ENCODE measurements at places on chromosomes 12 and 14.

GRCh38 chr12:128606051-128606450 lies 217.7 kb downstream of the SLC15A4 start:
- no peak for DNase-seq

DNA sequence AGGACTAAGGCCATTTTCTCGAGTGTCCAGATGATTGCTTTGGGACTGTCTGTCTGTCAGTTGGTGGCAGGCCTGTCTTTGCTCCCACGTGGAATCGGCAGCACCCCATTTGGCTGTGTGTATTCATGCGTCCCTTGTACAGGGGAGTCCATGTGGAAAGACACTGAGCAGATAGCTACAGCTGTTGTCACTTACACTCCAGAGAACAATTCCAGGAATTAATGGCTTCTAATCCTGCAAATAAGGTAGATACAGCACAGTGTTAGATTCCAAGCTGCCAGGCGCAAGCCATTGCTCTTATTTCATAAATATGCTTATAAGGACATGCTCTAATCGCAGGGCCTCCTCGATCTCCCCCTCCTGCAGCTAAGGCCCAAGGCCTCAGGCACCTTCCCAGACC lies 208.8 kb downstream of the VRK1 start:
- DNase-seq = no peak

DNA sequence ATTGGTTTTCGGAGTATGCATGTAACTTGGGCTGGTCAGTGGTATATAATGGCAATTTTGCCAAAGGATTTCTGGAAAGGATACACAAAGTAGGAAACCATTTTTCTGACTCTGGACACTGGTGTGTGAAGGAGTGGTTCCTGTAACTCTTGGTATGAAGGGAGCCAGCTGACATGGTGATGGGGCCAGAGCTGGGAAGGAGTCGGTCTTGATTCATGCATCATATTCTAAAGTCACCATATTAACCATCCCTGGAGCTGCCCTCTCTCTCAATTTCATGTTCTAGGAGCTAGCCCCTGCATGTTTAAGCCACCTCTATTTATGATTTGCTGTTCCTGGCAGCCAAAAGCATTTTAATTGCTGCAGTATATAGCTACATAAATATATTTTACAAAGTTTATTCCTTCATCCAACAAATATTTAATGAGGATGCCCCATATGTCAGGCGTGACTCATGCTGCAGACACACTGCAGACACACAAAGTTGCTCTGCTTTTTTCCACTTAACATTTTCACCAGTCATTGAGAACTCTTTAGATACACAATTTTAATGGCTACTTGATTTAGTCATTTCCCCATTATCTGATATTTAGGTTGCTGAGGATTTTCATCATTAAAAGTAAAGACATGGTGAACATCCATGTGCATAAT lies 78.7 kb upstream of the PSMC1 start:
- no peak for DNase-seq

- no peak for DNase-seq
These were observed 47.0 kb upstream of the LGR5 start for GRCh38 chr12:71392521-71393145.

DNA sequence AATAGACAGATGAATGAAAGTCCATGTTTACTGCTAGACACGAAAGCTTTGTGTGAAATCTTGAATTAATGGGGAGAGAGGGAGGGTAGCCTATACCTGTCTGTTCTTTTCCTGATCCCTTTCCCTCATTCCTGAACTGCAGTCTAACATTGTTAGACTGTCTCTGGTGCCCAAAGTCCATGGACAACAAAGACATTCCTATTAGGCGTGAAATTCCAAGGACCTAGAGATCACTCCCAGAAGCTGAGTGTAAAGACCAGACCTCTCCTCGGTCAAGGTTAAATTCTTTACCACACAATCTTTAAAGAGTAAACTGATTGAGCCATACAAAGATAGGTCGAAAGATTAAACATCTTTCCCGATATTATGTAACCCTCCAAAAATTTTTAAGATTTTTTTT lies 270.7 kb upstream of the GARIN2 start:
- DNase-seq = no peak

GRCh38 chr14:73245480-73246325 lies 8.4 kb downstream of the PAPLN start:
- DNase-seq = peak; percentile 11

DNA sequence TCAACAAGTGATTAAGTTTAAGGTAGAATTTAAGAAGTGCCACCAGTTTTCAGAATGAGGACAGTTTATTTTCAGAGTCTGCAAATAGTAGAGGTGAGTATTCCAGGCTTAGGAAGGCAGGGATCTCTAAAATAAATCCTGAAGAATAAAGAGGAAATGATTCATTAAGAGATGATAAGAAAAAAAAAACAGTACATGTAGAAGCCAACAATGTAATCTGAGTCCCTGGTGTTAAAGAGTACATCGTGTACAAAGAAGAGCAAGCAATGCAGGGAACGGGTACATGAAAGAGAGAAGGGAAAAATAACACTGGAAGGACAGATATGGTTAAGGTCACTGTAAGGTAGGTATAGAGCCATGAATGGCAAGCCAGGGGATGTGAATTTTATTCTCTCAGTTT lies 95.2 kb upstream of the FOXG1 start:
- no peak for DNase-seq

GRCh38 chr14:93121030-93121834 lies 5.5 kb upstream of the ITPK1 start:
- DNase-seq = no peak

DNA sequence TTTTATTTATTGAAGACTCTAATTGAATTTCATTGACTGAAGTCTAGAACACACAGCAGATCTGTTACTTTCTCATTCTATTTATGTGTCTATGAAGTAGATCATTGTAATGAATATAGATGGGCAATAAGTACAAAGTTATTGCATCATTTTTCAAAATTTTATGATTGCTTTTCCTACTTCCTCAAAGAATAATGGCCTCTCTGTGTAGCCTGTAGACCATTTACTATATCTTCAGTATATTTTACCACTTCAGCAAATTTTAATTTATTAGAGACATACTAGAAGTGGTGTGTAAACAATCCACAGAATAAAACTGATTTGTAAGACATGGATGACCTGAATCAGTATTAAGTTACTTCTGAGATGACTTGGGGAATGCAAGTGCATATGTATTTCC lies 291.7 kb upstream of the FAR2 start:
- DNase-seq = no peak

GRCh38 chr14:55580470-55581341 lies 699 bp downstream of the KTN1 start:
- peak; percentile 30 for DNase-seq

GRCh38 chr14:101520621-101521472 lies 40.4 kb upstream of the DIO3 start:
- no peak for DNase-seq

- DNase-seq = peak; percentile 22
These were observed 799 bp downstream of the ZNF219 start for GRCh38 chr14:21097636-21098075.

- no peak for DNase-seq
These were observed 5.3 kb downstream of the TMEM253 start for GRCh38 chr14:21106176-21106497.

DNA sequence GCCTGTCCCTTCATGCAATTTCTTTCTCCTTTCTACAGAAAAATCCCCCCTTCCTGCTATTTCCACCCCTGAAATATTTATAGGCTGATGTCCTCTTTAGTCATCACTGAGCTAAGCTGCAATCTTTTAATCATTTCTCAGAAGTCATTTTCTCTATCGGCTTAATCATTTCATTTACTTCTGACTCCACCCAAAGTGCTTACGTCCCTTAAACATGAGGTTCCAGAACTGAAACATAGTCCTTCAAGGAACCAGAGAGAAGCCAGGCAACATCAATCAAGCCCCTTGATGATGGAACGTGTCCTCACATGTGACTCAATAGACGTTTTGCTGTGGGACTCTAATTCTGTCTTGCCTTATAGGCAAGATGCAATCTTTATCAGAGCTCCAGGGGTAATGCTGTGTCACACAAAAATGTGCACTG lies 148.7 kb upstream of the KRR1 start:
- no peak for DNase-seq

- no peak for DNase-seq
These were observed 49.4 kb downstream of the ZDHHC17 start for GRCh38 chr12:76813265-76813664.

GRCh38 chr12:41460906-41461305 lies 272.8 kb downstream of the PDZRN4 start:
- no peak for DNase-seq

GRCh38 chr14:55303125-55303499 lies 31.9 kb downstream of the FBXO34 start:
- DNase-seq = no peak

- no peak for DNase-seq
These were observed 1.0 kb downstream of the NRIP2 start for GRCh38 chr12:2833810-2834209.

GRCh38 chr12:12482150-12482761 lies 80.4 kb downstream of the DUSP16 start:
- peak; percentile 87 for DNase-seq

- DNase-seq = no peak
These were observed 147.7 kb downstream of the CALM1 start for GRCh38 chr14:90544566-90544965.

GRCh38 chr12:53418221-53418620 lies 5.4 kb upstream of the AMHR2 start:
- DNase-seq = no peak

DNA sequence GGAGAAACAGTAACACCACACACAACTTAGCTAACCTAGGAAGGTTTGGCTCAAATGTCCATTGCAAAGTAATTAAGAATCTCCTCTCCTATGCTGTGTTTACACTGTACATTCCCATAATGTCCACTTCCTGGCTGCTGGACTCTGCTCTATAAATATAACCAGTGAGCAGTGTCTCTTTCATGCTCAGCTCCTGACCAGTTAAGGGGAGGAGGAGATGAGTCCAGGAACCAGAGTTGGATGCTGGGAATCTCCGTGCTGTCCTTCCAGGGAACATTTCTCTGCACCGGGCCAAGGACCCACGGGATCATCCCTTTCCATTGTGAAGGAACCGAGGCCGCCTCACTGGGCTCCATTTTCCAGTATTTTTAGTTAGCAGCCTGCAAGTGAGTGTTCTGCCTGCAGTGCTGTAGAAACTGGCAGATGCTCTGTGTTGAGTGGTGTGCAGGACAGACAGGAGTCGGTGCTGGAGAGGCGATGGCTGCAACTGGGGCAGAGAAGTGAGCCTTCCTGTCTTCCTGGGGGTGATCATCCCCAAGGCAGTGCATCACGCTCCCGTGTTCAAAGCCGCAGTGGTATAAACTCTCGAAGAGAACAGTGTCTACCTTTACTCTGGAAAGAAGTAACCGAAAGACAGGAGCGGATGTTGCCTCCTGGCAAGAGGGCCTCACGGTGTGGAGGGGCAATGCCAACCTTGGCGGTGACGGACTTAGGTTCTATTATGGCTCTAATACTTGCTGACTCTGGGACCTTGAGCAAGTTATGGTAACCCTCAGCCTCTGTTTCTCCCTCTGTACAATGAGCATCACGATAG lies 195.5 kb downstream of the CACNA1C start:
- no peak for DNase-seq

DNA sequence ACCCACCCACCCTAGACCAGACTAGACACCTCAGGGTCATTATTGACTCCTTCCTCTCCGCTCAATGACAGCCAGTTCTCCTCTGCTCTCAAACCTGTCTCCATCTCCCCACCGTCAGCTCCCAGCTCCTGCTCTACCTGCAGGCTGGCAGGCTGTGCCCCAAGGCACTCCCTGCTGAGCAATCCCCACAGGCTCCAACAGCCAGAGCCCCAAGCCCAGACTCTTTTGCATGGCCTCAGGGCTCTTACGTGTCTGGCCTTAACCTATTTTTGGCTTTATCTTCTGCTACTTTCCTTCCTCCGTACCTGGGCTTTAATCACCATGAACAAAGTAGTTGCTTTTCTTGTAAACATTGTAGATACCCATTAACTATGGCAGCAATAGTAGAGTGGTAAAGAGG lies 162.9 kb upstream of the PRMT8 start:
- DNase-seq = no peak

DNA sequence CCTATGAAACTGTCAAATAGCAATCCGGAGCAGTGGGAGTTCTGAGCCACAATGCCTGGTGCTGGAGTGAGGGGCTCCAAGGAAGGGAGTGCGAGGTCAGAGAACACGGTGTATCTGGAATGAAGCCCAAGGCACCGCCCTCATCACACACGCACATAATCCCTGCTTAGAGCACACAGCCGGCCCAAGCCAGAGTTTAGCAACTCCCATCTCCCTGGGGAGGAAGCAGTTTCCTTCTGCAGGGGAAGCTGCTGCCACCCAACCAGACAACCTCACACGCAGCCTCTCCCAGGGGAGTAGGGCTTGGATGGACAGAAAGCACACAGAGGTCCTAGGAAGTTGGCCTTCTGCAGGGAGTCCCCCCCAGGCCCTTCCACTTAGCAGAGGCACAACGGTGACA lies 31.3 kb downstream of the ACTN1 start:
- DNase-seq = no peak

DNA sequence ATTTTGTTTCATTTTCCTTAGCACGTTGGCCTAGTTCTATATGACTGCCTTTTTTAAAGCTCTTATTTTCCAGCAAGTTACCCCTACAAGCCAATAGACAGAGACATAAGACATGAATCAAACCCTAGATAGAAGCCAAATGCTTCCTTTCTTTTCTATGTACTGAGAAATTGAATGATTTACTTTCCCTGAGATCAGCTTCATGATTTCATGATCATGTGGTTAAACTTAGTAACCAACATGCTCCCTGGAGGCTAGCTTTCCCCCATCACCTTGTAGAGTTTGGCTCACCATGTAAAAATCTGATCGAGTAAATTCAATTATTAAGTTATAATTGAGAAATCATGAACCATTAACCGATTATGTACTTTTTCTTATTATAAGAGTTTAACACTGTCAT lies 148.1 kb upstream of the LRIG3 start:
- DNase-seq = no peak

DNA sequence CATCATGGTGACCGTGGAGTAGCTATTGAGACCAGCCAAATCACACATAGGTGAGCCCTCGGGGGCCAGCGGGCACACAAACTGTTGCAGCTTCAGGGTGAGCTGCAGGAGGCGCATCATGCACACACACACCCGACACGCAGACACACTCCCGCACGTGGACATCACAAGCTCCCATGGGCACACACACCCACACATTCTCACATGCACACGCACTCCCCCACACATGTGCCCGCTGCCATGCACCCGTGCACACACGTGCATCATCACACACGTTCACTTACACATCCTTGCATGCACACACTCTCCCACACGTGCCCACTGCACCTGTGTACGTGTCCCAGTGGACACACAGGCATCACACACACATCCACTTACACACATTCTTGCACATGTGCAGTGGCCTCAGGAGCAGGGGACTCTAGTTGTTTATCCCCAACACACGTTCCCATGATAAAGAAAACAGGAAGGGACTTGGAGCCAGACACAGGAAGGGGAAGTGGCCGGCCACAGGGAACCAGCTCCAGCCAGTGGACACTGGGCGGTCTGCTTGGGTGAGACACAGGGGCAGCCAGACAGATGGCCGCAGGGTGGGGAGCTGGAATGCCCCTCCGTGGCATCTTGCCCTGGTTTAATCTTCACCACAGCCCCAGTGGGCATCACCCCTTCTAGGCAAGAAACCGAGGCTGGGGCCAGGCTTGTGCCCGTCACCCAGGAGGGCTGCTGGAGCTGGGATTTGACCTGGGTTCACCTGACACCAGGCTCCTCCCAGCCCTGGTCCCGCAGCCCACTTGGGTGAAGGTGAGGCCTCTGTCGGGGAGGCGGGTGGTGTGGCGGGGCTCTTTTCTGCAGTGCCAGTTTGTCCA lies 49.7 kb downstream of the CYP46A1 start:
- DNase-seq = no peak

Measured in stimulated activated naive CD4-positive, alpha-beta T cell (primary cell).